Bronchial smooth muscle cell (primary cell): ENCODE measurements at places on chromosomes 5 and 9. TPM values are rescaled to one million over a fixed set of nuclear protein-coding genes. Genes with fewer than 3 reads are reported as not detected.

The NRG2 gene
- total RNA-seq = 0.32 and 0.60 TPM in 2 replicates

The FAM78A gene
- total RNA-seq = 0.32 and 0.52 TPM in 2 replicates

The PCDHGA10 gene
- 2.3 and 7.1 TPM in 2 replicates for total RNA-seq

The PCDHGC3 gene
- total RNA-seq = 55.5 and 158 TPM in 2 replicates

The CCL19 gene
- not detected in 2 replicates for total RNA-seq

The HTR1A gene
- total RNA-seq = not detected in 2 replicates

The CCDC152 gene
- 0.09 and 2.2 TPM in 2 replicates for total RNA-seq

The GARIN3 gene
- not detected in 2 replicates for total RNA-seq

The LHX3 gene
- total RNA-seq = not detected in 2 replicates
